ENCODE measurements at places on chromosomes 4 and X. TPM values are rescaled to one million over a fixed set of nuclear protein-coding genes. Genes with fewer than 3 reads are reported as not detected.
A peak's percentile ranks its signal among the peaks of the same experiment; 100 is the strongest.

Gene GABRE
- total RNA-seq = 4.9 TPM

DNA sequence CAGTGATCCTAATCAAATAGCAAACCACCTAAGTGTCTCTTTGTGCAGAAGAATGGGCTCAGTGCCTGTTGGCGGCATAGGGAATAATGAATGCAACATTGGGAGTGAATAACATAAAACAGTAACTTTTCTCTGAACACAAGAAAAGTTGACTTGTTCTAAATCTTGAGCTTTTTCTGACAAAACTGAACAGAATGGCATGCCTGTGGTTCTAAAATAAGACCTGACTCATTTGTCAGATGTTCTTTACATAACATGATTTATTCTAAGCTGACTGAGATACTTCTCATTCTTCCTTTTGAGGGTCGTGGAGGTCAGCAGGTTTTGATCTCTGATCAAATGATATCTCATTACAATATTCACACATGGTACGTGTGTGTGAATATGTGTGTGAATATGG lies 165.4 kb upstream of the WDR1 start:
- DNase-seq = no peak

Gene GYG2
- total RNA-seq = 11.9 TPM

DNA sequence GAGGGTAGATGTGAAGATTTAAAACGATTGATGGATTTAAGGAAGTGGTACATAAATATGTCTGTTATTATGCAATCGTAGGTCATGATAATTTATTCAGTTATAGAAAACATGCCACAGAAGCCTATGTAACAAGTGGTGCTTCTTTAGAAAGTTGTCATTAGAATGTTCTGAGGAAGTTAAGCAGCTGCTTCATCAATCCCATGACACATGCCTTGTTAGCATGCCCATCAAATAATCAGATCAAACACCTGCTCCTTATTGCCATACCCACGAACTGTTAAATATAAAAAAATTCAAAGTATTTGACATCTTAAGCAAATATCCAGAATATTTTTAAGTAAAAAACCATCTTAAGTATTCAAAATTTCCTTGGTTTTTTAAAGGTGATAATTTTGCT lies 76.4 kb upstream of the MYOZ2 start:
- DNase-seq = no peak

Gene FOXR2
- total RNA-seq = not detected

Gene IQCM
- total RNA-seq = not detected

DNA sequence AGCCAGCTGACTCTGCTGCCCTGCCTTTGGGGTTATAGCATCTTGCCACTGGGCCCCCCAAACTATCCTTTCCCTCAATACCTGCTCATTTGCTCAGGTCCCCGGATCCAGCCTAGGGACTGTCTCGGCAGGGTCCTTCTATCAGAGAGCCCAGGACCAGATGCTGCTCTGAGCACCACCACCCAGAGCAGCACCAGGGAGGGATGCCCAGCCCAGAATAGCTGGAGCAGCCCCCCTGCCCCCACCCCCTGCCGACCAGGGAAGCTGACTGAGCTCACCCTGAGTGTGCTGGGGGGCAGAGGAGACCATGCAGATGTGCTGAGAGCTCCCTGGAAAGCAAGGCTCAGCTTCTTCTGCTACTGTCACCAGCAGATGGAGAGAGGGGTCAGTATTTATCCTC lies 103.6 kb upstream of the IGSF1 start:
- no peak for DNase-seq

DNA sequence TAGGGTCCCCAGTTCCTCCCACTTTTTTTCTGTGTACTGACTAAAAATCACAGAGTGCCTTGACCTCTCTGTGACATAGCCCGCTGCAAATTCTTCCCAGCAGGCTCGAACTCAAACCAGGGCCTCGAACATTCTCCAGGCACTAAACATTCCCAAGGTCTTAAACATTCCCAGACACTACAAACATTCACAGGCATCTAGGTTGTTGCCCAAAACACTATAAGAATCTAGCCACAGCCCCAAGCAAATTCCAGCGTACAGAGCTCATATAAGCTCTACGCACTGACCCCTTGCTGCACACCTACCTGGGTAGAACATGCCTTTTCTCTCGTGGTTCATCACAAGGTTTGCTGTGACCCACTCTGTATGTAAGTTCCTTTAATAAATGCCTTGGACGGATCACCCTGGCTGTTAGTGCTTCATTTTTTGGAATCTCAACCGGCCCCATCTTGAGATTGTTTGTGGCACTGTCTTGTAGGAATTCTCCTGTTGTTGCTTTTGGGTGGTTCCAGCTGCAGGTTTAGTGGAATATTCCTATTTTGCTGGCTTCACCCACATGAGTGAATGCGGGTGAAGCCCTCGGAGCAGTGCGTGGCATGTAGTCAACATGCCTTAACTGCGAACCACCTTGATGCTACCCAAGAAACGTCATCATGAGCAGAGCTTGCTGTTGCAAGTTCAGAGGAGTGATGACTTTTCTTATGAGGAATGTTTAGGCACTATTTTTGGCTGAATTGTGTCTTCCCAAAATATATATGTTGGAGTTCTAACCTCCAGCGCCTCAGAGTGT lies 230.0 kb downstream of the HS3ST1 start:
- DNase-seq = no peak

DNA sequence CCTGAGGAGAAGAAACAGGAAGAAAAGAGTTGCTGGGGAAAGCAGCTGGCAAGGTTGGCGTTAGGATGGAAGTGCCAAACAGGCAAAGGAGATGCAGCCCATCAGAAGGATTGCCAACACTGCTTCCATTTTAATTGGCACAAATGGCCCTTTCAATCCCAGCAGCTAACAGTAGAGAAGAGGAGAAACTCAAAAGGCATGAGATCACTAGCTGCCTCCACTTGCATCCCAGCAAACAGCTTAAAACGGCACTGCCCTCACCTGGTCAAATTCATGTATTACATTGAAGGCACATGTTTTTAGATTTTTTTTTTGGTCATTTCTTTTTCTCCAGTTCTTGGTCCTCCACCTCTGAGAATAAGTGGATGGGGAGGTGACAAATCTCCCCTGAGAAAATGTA lies 14.9 kb upstream of the LOC101059915 start:
- peak; percentile 37 for DNase-seq

Measured in liver (tissue), 10 donors.